ENCODE measurements at places on chromosomes 11 and 22. TPM values are rescaled to one million over a fixed set of nuclear protein-coding genes. Genes with fewer than 3 reads are reported as not detected.

DKK3 gene
- 408 TPM for total RNA-seq

AKIP1 gene
- 27.5 TPM for total RNA-seq

TRIM51 gene
- not detected for total RNA-seq

SPDYC gene
- not detected for total RNA-seq

MMP12 gene
- not detected for total RNA-seq

PYGM gene
- 0.44 TPM for total RNA-seq

LRRC32 gene
- 79.8 TPM for total RNA-seq
